ENCODE measurements at places on chromosomes 3 and 15. TPM values are rescaled to one million over a fixed set of nuclear protein-coding genes. Genes with fewer than 3 reads are reported as not detected.

Gene SLC27A2
- not detected for total RNA-seq

Gene ALDH1L1
- 19.6 TPM for total RNA-seq

Gene CD96
- total RNA-seq: 1.1 TPM

Gene TMEM212
- total RNA-seq: not detected

Gene SLC22A14
- total RNA-seq: not detected

Gene LRRC31
- 0.35 TPM for total RNA-seq

Gene POPDC2
- 83.8 TPM for total RNA-seq

Gene SV2B
- 1.1 TPM for total RNA-seq

Data from gastroesophageal sphincter (tissue), 4 donors.